Suprapubic skin (tissue), 4 donors: ENCODE measurements at places on chromosomes 7 and 10.

GRCh38 chr7:115941703-115942268 is 88.8 kb downstream of the TFEC start:
- DNase-seq = no peak

DNA sequence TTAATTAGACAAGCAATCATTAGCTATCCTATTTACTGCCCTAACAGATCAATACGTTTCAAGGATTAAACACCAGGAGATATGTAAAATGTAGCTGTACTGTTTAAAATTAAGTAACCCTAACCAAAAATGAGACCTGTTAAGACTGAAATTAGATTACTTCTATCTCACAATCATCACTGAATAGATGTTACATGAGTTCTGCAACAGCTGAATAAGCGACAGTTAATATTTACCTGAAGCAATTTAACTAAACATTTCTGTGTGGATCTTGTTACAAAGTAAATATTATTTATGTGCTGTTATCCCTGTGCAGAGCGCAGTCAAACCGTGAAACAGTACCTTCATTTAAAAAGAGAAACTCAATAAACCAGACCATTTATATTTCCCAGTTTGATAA is 122.5 kb downstream of the RELN start:
- no peak for DNase-seq

- DNase-seq = no peak
Measured at GRCh38 chr7:13727279-13727678, 262.2 kb downstream of the ETV1 start.

GRCh38 chr7:74387606-74388005 is 66.1 kb upstream of the GTF2IRD1 start:
- no peak for DNase-seq

DNA sequence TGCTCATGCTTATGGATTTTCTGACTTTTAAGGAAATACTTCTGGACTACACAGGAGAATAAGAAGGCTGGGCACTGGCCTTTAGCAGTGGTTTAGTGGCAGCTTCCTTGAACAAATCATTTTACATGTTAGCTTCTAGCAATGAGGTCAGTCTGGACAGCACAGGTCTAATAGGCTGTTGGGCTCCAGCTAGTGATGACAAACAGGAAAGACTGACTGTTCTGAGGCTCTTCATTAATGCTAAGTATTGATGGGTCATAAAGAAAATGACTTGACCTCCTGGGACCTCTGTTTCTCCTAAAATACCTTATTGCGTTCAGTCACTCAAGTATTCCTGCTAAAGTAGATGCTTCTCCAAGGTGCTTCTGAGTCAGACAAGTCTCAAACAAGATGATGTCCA is 4.9 kb upstream of the RHOBTB1 start:
- no peak for DNase-seq

- no peak for DNase-seq
Measured at GRCh38 chr7:29564496-29565223, 1.0 kb downstream of the PRR15 start.

GRCh38 chr10:60135020-60135419 is 228.7 kb upstream of the CCDC6 start:
- no peak for DNase-seq

DNA sequence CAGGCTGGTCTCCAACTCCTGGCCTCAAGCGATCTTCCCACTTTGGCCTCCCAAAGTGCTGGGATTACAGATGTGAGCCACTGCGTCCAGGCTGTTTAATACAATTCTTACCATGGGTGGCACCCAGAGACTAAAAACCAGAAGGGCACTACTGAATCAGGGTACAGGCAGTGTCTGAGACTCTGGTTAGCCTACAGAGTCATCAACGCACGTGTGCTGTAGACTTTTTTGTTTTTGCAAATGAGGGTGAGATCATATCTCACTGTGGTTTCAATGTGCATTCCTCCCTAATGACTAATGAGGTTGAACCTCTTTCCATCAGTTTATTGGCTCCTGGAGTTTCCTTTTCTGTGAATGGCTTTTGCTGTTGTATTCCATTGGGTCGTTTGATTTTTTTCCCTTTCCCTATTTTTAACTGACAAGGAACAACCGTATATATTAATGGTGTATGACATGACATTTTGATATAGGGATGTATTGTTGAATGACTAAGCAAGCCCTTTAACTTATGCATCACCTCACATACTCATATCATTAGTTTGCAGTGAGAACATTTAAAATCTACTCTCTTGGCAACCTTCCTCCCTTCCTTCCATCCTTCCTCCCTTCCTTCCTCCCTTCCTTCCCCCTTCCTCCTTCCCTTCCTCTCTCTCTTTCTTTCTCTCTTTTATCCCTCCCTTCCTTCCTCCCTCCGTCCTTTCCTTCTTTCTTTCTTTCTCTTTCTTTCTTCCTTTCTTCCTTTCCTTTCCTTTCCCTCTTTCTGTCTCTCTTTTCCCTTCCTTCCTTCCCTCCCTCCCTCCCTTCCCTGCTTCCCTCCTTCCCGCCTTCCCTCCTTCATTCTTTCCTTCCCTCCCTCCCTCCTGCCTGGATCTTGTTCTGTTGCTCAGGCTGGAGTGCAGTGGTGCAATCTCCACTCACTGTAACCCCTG is 9.3 kb upstream of the TMEM270 start:
- no peak for DNase-seq

DNA sequence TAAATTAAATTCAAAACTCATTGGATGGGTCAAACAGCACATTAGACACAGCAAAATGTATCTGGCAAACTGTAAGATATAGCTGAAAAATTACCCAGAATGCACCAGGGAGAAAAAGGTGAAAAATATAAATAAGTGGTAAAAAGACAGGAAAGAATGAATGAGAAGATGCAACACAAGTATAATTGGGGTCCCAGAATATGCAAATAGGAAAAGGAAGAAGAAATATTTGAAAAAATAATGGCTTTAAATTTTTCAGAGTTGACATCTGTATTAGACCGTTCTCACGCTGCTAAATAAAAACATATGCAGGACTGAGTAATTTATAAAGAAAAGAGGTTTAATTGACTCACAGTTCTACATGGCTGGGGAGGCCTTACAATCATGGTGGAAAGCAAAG is 167.7 kb upstream of the PLXNA4 start:
- DNase-seq = no peak

DNA sequence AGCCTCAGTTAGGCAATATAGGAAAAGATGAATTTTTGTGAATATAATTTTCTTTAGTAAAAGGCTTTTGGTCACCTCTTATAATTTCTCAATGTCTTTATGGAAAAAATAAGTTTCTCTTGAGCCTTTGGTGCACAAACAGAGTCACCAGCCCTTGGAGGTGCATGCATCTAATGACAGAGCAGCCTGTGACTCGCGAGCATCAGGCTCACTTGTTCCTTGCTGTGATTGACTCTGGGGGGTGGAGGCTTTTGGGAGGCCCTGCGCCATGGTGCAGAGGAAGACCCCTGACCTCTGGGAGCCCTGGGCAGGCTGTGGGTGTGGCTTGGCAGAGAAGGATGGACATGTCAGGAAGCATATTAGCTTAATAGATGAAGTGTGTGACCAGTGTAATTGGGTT is 60.2 kb downstream of the FIGNL1 start:
- DNase-seq = no peak

DNA sequence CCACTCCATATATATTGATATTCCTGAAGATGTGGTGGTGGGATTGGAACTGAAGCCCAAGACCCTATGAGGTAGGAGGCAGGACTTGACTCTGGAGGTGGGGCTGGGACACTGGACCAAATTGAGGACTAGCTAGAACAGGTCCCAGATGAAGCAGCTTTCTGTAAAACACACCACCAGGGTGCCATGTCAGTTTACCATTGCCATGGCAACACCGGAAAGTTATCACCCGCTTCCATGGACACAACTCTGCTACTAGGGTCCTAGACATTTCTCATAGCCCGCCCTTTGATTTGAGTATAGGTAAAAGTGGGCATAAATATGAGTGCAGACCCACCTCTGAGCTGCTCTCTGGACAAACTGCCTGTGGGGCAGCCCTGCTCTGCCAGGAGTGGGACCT is 490.5 kb upstream of the PFKP start:
- no peak for DNase-seq

DNA sequence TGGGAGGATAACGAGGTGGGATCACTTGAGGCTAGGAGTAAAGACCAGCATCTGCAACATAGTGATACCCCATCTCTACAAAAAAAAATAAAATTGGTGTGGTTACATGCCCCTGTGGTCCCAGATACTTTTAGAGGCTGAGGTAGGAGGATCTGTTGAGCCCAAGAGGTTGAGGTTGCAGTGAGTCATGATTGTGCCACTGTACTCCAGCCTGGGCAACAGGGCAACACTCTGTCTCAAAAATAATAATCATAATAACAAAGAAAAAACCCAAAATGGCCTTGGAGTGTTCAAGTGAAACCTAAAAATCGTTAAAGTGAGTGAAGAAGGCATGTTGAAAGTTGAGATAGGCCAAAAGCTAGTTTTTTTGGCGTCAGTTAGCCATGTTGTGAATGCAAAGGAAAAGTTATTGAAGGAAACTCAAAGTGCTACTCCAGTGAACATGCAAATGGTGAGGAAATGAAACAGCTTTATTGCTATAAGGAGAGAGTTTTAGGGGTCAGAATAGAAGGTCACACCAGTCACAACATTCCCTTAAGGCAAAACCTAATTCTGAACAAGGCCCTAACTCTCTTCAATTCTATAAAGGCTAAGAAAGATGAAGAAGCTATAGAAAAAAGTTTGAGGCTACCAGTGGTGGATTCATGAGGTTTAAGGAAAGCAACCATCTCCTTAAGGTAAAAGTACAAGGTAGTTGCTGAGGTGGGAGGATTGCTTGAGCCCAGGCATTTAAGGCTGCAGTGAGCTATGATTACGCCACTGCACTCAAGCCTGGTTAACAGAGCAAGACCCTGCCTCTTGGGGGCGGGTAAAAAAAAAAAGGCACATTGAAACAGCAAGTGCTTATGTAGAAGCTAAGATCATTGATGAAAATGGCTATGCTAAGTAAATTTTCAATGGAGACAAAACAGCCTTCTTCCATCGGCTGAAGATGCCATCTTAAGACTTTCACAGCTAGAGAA is 45.4 kb upstream of the STOX1 start:
- DNase-seq = no peak

DNA sequence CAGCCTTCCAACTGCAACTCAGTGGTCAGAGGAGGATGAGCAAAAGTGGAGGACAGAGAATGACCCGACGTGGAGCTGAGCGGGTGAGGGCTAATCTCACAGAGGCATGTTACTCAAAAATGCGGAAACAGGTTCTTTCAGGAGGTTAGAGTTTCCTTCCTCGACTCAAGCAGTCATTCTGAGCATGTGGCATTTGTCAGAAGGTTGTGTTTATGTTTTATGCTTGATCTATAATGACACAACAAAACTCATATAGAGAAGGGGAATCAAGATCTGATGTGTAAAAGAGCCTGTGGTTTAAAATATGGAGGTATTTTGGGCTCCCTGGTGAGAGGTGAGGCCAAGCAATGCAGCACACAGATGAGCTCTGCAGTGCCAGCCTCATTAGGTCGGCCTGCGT is 311.4 kb downstream of the ADARB2 start:
- DNase-seq = no peak

- DNase-seq = peak; percentile 69
Measured at GRCh38 chr7:158127241-158127640, 460.4 kb downstream of the PTPRN2 start.

DNA sequence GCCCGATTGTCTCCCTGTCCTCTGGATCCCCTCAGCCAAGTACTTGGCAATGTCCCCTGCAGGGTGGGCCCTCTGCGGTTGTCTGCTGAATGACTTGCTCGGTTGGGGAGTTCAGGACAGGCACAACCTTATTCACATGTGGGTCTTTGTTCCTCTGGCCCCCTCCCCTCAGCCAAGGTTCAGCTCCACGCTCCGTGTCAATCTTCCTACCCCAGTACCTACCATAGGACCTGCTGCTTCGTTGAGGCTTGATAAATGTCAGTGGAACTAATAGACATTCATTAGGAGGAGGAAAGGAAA is 7.1 kb downstream of the CPA5 start:
- DNase-seq = no peak

- DNase-seq = peak; percentile 38
Measured at GRCh38 chr10:132712743-132713142, 73.2 kb downstream of the NKX6-2 start.

DNA sequence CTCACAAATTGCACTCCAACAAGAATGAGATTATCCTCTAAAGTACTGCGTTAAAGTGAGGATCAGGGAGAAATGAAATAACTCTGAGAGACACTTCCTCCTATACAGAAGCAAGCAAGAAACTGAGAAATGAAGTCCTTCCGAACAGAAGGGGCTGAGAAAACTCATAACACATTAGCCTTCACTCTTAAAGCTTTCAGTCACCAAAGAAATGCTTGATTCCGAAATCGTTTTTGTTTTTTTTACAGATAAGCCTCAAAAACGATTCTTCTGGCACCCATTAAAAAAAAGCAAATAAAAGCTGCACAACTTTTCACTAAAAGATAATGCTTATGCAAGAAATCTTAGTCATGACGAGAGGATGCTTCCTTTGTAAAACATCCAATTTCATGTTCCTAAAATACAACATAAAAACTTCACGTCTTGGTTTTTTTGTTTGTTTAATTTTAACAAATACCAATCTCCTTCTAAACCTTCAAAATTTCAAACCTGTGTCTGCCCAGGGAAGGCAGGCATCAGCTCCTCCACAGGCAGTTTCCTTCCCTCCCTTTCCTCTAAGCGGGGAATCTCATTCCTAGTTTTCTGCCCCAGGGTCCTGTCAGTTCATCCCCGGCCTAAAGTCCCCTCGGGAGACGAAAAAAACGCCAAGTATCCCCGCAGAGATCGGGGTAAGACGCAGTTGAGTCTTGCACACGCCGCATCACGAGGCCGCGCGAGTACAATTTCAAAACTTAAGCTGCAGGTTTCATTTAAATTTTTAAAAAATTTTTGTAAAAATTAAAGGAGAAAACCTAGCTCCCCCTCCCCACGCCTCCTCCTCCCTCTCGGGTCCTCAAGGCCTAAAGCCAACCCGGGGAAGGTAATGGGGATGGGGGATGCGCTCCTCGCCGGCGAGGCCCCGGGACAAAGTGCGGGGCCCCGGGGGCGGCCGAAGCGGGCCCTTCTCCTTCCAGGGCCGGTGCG is 1.1 kb downstream of the BAZ1B start:
- DNase-seq = peak; percentile 37

- DNase-seq = no peak
Measured at GRCh38 chr7:74568658-74569057, 88.9 kb upstream of the GTF2I start.

- DNase-seq = no peak
Measured at GRCh38 chr10:103295374-103296015, 18.6 kb downstream of the INA start.
